HCT116 (cell line): ENCODE measurements at places on chromosomes 2 and 18. TPM values are rescaled to one million over a fixed set of nuclear protein-coding genes. Genes with fewer than 3 reads are reported as not detected.

The HOXD10 gene
- total RNA-seq, result not detected

The RGPD4 gene
- total RNA-seq, result 0.07 TPM

The STEAP3 gene
- total RNA-seq, result 32.3 TPM

The COL5A2 gene
- total RNA-seq, result 2.3 TPM

The MRO gene
- 0.84 TPM for total RNA-seq
